ENCODE measurements at places on chromosomes 7 and 10. TPM values are rescaled to one million over a fixed set of nuclear protein-coding genes. Genes with fewer than 3 reads are reported as not detected.

DNA sequence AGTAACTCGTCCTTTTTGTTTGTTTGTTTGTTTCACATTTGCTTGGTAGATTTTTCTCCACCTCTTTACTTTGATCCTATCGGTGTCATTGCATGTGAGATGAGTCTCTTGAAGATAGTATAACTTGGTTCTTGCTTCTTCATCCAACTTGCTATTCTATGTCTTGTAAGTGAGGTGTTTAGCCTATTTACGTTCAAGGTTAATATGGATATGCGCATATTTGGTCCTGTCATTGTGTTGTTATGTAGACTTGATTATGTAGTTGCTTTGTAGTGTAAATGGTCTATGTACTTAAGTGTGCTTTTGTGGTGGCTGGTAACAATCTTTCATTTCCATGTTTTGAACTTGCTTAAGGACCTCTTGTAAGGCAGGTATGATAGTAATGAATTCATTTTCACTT lies 192.8 kb upstream of the MAGI2 start:
- no peak overlapping the region for H3K27ac ChIP-seq
- H3K36me3 ChIP-seq, result no peaks in the 10 kb centered on the region
- no peak for DNase-seq
- H3K27me3 ChIP-seq, result peaks cover 3% of the 10 kb centered on the region
- no peaks in the 10 kb centered on the region for H3K4me1 ChIP-seq

- H3K4me3 ChIP-seq, result peak within 1 kb of the TSS; percentile 63
- peak; percentile 78 for DNase-seq
- peaks cover 34% of the 10 kb centered on the region for H3K4me1 ChIP-seq
- H3K27me3 ChIP-seq, result peaks cover 2% of the 10 kb centered on the region
Observed at GRCh38 chr10:71212318-71213126, at the start of gene UNC5B. TSS of gene UNC5B (plus strand) at chr10:71212570. CDS start at chr10:71212986, 416 bp downstream.

GRCh38 chr7:1103009-1103788 lies 15.3 kb downstream of the GPER1 start:
- no peaks in the 10 kb centered on the region for H3K36me3 ChIP-seq
- no peak overlapping the region for H3K4me3 ChIP-seq
- H3K4me1 ChIP-seq, result peaks cover 18% of the 10 kb centered on the region
- no peak for DNase-seq
- peak overlapping the region; percentile 84 for H3K27ac ChIP-seq

GRCh38 chr7:84354866-84355265 lies 160.3 kb upstream of the SEMA3A start:
- no peak overlapping the region for H3K27ac ChIP-seq
- H3K36me3 ChIP-seq, result no peaks in the 10 kb centered on the region
- no peak for DNase-seq

- no peak overlapping the region for H3K27ac ChIP-seq
- no peak for DNase-seq
- H3K36me3 ChIP-seq, result peaks cover 16% of the 10 kb centered on the region
- no peak overlapping the region for H3K4me3 ChIP-seq
- H3K4me1 ChIP-seq, result peaks cover 3% of the 10 kb centered on the region
Observed at GRCh38 chr10:13335881-13336280, 12.2 kb downstream of the SEPHS1 start.

DNA sequence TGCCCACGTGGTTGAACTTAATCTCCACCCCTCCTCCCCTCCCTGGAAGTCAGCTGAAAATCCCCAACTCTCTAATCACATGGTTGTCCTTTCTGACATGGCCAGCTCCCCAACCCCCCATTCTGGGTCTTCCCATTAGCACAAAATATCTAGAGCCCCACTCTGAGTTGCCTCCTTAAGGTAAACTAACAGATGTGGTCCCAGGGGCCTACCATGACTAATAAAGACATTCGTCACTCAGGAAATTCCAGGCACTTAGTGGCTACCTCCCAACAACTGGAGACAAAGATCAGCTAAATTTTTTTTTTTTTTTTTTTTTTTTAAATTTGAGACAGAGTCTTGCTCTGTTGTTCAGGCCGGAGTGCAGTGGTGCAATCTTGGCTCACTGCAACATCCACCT lies 21.1 kb downstream of the CCDC126 start:
- no peak overlapping the region for H3K27ac ChIP-seq
- H3K27me3 ChIP-seq, result no peaks in the 10 kb centered on the region
- peaks cover 4% of the 10 kb centered on the region for H3K36me3 ChIP-seq

GRCh38 chr10:119442758-119443060 lies 99.8 kb downstream of the RGS10 start:
- no peak overlapping the region for H3K27ac ChIP-seq
- H3K27me3 ChIP-seq, result no peaks in the 10 kb centered on the region
- H3K4me3 ChIP-seq, result no peak overlapping the region
- no peak for DNase-seq
- H3K4me1 ChIP-seq, result no peaks in the 10 kb centered on the region

DNA sequence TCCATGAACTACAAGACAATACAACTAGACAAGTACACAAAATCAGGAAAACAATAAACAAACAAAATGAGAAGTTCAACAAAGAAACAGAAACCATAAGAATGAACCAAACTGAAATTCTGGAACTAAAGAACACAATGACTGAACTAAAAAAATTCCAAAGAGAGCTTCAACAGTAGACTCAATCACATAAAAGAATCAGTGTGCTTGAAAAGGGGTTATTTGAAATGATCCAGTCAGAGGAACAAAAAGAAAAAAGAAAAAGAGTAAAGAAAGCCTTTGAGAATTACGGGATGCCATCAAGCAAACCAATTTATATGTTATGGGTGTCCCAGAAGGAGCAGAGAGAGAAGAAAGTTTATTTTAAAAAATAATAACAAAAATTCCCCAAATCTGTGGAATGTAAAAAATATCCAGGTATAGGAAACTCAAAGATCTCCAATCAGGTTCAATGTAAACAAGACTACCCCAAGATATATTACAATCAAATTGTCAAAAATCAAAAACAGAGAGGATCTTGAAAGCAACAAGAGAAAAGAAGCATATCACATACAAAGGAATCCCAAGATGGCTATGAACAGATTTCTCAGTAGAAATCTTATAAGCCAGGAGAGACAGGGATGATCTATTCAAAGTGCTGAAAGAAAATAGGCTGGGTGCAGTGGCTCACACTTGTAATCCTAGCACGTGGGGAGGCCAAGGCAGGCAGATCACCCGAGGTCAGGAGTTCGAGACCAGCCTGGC lies 18.7 kb downstream of the COG5 start:
- H3K4me3 ChIP-seq, result no peak overlapping the region
- no peak for DNase-seq
- H3K4me1 ChIP-seq, result no peaks in the 10 kb centered on the region

DNA sequence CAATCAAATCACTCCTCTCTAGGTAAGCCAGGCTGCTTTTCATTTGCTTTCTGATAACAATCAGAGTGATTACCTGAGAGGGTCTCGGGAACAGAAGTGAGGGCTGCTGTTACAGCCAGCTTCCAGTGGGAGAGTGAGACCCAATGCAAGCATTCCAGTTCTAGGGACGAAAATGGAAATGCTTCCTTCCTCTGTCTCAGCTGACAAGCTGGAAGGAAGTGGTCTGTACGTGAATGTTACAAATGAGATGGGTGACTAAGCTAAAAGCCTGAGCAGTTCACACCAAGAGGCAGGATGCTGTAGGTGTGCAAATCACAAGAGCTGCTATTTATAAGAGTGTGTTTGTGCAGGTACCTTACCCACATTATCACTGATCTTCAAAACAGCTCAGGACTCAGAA lies 772.4 kb downstream of the GRID1 start:
- no peak overlapping the region for H3K4me3 ChIP-seq
- no peaks in the 10 kb centered on the region for H3K4me1 ChIP-seq
- H3K36me3 ChIP-seq, result no peaks in the 10 kb centered on the region
- no peaks in the 10 kb centered on the region for H3K27me3 ChIP-seq

DNA sequence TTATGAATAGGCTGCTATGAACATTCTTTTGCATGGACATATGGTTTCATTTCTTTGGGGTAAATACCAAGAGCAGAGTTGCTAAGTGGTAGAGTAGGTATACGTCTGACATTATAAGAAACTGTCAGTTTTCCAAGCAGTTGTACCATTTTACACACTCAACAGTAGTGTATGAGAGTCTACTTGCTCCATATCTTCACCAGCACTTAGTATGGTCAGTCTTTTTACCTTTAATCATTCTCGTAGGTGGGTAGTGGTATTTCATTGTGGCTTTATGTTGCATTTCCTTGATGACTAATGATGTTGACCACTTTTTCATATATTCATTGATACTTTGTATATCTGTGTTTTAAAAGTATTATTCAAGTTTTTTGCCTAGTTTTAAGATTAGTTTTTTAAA lies 45.1 kb downstream of the POU6F2 start:
- H3K4me1 ChIP-seq, result no peaks in the 10 kb centered on the region
- no peak for DNase-seq
- H3K27ac ChIP-seq, result no peak overlapping the region
- H3K4me3 ChIP-seq, result no peak overlapping the region
- H3K27me3 ChIP-seq, result no peaks in the 10 kb centered on the region

DNA sequence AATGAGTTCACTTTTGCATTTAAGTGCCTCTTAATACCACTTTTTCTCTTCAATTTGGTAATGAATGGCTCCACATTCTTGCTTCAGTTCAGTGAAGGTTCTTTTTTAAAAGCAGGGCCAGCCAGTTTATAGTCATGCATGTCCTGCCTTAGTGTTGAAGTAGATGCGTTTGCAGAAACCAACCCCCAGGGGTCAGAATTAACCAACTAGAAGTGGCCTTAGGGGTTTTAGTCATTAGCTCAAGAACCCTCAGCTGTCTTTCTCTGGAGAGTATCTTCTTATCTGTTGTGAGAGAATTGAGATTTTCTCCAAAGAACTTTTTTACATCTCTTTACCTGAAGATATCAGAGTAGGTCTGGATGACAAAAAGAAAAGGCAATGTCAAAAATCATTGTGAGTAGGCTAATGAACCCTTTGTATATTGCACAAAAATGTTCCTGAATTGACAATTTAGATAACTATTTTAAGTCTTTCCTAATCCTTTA lies 82.2 kb downstream of the PIK3CG start:
- peak; percentile 61 for DNase-seq
- H3K4me3 ChIP-seq, result no peak overlapping the region
- no peaks in the 10 kb centered on the region for H3K4me1 ChIP-seq
- H3K36me3 ChIP-seq, result no peaks in the 10 kb centered on the region

DNA sequence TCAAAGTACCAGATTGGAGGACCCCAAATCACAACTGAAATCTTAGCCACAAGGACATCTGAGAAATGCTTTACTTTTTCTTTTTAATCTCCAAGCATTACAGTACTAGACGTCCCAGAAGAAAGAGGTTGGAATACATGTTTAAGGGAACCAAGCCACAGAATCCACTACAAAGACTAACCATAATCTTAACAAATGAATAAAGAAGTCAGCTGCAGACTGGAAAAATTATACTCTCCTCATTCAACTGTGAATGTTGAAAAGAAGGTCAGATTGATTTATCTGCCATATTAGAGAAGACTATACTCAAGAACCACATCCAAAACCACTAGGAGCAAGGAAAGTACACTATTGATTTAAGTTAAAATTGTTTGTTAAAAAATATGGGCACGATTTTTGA lies 102.1 kb upstream of the ABCB5 start:
- no peaks in the 10 kb centered on the region for H3K36me3 ChIP-seq
- no peaks in the 10 kb centered on the region for H3K27me3 ChIP-seq
- DNase-seq, result no peak
- no peak overlapping the region for H3K27ac ChIP-seq
- H3K4me3 ChIP-seq, result no peak overlapping the region
- no peaks in the 10 kb centered on the region for H3K4me1 ChIP-seq

DNA sequence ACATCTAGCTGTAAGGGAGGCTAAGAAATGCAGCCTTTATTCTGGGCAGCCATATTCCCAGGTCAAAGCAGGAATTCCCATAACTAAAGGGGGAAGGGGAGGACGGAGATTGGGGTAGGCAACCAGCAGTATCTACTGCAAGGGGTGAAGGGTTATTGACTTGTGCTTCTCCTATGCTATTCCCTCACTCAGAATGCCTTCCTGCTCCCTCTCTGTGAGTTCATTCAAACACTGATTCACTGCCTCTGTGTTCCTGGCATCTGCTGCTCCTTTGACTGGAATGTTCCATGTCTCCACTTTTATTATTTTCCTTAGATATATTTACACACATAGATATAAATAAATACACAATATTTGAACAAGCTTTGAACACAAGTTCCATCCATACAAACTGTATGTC lies 11.1 kb downstream of the HTR7 start:
- no peaks in the 10 kb centered on the region for H3K36me3 ChIP-seq
- no peak overlapping the region for H3K4me3 ChIP-seq
- DNase-seq, result no peak
- no peaks in the 10 kb centered on the region for H3K27me3 ChIP-seq
- H3K4me1 ChIP-seq, result no peaks in the 10 kb centered on the region

DNA sequence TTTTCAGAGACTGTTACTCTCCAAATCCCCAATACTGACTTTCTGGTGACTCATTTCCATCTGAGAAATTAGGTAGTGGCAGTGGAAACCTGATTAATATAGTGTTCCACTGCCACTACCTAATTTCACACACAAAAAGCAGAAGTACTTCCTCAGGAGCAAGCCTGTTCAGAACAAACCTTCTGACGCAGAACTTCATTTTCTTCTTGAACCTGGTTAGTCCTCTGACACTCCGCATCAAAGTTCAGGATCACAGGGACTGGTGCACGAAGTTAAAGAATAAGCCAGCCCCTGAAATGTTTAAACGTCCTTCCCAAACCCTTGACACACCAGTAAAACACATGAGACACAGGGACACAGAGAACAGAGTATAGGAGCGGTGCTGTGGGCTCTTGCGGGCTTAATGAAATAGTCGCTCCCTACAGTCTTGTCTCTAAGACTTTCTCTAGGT lies 4.4 kb downstream of the WDR91 start:
- H3K4me3 ChIP-seq, result no peak overlapping the region
- H3K27me3 ChIP-seq, result no peaks in the 10 kb centered on the region
- H3K36me3 ChIP-seq, result no peaks in the 10 kb centered on the region

- no peak overlapping the region for H3K4me3 ChIP-seq
- H3K36me3 ChIP-seq, result no peaks in the 10 kb centered on the region
- H3K4me1 ChIP-seq, result no peaks in the 10 kb centered on the region
- no peak overlapping the region for H3K27ac ChIP-seq
Observed at GRCh38 chr7:150847536-150847935, 4.8 kb upstream of the AOC1 start.

- no peak overlapping the region for H3K4me3 ChIP-seq
- H3K27ac ChIP-seq, result no peak overlapping the region
Observed at GRCh38 chr7:32879460-32879859, 12.1 kb downstream of the KBTBD2 start.

The C10orf62 gene
- total RNA-seq, result 3.0 TPM

The SPDYE2 gene
- total RNA-seq, result 0.08 TPM

The PDZD7 gene
- 0.09 TPM for total RNA-seq

The ADRA2A gene
- 0.19 TPM for total RNA-seq

The CDC14C gene
- total RNA-seq, result not detected

The ENKUR gene
- total RNA-seq, result 0.08 TPM

The NACAD gene
- total RNA-seq, result 0.08 TPM

The RNF148 gene
- 0.09 TPM for total RNA-seq
